Bronchial epithelial cell (primary cell): ENCODE measurements at places on chromosomes 2 and 18.

DNA sequence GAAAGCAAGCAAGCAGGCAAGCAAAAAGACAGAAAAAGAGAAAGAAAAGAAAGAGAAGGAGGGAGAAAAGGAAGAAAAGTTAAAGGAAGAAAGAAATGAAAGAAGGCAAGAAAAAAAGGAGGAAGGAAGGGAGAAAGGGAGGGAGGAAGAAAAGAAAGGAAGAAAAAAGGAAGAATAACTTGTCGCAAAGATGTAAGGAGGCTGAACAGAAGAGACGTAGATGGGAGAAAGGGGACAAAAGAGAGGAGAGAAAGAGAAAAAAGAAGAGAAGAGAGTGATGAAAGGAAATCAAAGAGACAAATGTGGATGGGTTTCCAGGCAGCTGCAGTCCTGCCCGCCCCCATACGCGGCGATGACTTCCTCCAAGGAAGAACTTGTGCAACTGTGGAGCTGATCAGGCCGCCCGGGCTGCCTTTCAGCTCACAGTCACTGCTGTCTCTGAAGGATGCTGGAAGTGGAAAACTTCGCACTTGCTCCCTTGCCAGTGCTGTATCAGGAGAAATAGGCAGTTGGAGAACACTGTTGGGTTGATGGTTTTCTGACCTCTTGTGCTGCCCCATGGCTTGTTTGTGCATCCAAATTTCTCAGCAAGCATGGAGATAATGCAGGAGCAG lies 52.9 kb downstream of the TRIB2 start:
- no peak for DNase-seq

DNA sequence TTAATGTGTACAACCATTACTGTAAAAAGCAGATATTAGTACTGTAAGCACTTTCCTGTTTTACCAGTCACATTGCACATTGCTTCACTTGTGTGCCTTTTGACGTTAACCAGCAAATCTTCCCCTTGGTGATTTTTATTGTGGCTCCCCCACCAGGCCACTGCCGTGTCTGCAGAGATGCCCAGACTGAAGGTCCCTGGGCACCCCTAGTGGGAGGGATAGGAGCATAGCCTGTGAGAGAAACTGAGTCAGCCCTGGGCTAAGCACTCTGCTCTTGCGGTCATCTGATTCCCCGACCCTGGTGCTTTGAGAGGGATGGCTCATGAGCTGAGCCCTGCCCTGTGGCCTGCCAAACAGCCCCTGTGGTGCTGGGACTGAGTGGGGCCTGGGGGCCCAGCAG lies 73.4 kb downstream of the INPP4A start:
- DNase-seq, result peak; percentile 38

- DNase-seq, result peak; percentile 23
These were observed 291.5 kb upstream of the FANCL start for GRCh38 chr2:58532641-58533040.

DNA sequence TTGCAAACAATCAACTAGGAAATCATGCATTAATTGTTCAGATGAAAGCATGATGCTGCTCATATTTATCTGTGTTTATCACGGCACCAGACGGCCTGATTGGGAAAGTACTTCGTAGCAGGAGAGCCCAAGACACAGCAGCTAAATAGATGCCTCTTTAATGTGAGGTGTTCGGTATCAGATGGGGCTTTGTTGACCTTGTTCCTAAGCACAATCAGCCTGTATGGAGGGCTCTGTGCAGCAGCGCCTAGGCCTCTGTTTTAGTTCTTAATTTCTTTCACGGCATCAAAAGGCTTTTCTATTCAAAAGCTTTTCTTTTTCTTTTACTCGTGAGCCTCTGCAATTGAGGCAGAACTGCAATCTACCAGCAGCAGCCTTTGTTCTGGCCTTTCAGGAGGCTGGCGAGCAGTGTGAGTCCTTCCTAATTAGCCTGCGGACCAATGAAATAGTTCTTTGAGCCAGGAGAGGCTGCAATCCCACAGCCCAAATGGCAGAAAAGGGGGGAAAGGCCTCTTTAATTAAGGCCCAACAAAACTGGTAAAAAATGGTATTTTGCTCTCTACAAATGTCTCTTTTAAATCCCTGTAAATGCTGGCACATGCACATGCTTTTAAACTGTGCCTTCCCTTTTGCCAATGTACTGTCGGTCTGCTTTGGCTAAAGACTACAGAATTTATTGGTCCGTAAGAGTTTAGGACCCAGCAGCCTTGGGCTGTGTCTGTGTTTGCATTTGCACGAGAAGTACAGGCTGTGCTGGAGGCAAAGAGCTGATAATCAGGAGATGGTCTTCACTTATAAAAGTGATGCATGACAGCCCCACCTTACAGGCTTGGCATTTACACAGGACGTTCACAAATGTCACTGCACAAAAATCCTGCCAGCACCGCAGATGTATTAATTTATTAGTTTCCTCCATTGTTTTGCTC lies 159.6 kb downstream of the RND3 start:
- DNase-seq, result no peak

GRCh38 chr2:233611284-233611683 lies 6.1 kb upstream of the UGT1A8 start:
- no peak for DNase-seq

DNA sequence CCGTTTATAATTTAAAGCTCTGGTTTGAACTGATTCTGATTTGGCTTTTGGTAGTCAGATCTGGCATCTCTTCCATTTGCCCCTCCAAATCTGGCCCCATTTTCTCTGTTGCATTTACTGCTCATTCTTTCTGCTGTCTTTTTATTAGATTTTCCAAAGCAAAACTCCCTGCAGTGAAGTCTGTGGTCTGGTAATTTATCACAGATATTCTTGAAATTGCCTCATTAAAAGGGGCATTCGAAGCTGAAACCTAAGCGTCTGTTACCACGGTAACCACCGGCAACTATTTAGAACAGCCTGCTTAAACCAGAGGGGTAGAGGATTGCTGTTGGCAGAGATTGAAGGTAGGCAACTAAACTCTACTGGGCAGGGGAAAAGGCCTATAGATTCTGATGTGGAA lies 111.5 kb upstream of the UPP2 start:
- no peak for DNase-seq

DNA sequence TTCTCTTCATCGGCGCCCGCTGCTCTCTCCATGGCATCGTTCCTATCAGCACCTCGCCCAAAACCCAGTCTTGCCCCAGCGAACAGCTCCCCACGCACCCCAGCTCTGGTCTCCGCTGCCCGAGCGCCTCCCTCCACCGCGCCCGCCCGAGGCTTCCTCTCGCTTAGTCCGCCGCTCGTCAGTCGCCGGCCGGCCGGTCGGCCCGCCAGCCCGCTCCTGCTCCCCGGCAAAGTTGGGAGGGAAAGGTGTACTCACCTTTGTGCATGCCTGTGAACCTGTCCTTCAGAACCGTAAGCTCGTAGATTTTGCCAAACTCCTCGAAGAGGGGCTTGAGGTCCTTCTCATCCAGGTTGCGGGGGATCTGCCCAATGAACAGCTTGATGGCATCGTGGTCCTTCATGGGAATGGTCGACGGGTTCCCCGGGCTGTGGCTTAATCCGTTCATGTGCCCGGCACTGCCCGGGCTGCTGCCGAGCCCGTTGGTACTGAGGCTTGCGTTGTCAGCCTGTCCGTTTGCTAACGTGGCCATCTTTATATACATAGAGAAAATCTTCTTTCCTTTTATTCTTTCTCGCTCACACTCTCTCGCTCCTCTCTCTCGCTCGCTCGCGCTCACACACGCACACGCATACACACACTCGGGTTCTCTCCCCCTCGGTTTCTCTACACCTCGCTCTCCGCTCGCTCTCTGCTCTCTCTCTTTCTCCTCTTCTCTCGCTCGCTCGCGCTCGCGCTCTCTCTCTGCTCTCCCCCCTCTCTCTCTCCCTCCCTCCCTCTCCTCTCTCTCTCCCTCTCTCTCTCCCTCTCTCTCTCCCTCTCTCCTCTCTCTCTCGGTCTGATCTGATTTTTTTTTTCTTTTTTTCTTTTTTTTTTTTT lies at the start of gene CELF4:
TSS of gene CELF4 (minus strand) at position 698 of the 876 bp plus-strand sequence.
- DNase-seq, result peak; percentile 19

DNA sequence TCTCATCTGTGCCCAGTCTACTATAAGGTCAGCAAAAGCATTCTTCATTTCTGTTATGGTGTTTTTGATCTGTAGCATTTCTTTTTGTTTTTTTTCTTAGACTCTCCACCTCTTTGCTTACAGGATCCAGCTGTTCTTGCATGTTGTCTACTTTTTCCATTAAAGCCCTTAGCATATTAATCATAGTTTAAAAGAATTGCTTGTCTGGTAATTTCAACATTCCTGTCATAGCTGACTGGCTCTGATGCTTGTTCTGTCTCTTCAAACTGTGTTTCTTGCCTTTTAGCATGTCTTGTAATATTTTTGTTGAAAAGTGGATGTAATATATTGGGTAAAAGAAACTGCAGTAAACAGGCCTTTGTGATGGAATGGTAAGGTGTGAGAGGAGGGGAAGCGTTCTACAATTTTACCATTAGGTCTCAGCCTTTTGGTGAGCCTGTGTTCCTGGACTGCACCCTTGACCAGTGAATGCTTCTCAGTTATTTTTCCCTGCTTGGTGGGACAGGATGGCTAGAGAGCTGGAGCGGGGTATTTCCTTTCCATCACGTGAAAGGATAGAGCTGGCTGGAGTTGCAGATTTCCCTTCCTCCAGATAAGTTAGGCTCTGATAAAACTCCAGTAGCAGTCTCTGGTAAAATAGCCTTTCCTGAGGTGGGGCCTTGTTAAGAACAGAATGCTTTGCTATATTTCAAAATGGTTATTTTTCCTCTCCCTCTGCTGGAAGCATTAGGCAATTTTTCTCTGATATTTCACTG lies 65.4 kb downstream of the PLA2R1 start:
- peak; percentile 5 for DNase-seq

GRCh38 chr2:106573773-106574172 lies 86.6 kb downstream of the CD8B2 start:
- DNase-seq, result no peak

DNA sequence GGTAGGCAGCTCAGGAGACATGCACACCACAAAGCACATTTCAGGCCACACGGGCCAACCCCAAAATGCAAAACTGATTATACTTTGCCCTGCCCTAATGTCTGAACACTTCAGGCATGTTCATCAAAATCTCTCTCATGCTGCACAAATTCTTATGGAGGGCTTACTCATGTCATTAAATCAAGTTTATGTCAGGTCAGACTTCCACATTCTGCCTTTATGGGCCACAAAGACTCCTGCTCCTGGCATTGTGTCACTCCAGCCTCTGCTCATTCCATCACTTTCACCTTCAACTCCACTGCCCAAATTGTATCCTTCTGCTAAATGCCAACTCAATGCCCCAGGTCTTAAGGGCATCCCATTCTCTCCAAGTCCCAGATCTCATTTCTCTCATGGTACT lies 9.2 kb downstream of the UXS1 start:
- no peak for DNase-seq

DNA sequence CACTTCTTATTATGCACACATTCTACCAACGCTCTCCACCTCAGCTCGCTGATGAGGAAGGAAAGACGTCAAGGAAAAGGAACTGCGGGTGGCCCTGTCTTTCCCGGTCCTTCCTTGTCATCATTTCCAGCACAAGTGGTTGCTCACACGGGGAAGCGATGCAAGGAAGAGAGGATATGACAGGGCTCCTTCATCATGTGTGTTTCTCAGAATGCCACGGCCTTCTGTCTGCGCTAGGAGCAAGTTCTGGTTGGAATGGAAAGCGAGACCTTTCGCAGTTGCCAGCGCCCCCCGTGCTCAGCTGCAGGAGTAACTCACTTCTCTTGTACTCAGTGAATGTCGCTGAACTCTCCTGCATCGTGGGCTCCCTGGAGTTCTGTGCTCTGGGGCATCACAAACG lies 191.8 kb upstream of the GLI2 start:
- DNase-seq, result no peak

GRCh38 chr18:60663060-60663989 lies 290.8 kb upstream of the MC4R start:
- DNase-seq, result no peak

- no peak for DNase-seq
These were observed 349.2 kb downstream of the XIRP2 start for GRCh38 chr2:167237478-167237877.

GRCh38 chr2:144362401-144362800 lies 157.5 kb downstream of the ZEB2 start:
- no peak for DNase-seq

DNA sequence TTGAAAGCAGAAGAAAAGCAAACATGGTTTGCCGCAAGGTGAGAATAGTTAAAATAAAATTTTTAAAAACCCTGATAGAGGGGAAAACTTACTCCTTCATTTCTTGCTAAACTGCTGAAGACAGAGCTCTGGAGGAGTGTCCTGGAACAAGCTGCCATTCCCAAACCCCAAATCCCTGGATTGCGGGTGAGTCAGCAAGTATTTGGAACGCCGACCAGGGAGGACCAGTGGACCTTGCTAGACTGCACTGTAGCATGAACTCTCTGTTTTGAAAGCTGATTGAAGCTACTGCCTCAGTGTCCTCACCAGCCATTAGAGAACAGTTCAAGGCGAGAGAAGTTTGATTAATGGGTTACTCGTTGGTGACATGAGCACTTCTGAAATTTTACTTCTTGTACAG lies 99.4 kb upstream of the RASGRP3 start:
- DNase-seq, result no peak

DNA sequence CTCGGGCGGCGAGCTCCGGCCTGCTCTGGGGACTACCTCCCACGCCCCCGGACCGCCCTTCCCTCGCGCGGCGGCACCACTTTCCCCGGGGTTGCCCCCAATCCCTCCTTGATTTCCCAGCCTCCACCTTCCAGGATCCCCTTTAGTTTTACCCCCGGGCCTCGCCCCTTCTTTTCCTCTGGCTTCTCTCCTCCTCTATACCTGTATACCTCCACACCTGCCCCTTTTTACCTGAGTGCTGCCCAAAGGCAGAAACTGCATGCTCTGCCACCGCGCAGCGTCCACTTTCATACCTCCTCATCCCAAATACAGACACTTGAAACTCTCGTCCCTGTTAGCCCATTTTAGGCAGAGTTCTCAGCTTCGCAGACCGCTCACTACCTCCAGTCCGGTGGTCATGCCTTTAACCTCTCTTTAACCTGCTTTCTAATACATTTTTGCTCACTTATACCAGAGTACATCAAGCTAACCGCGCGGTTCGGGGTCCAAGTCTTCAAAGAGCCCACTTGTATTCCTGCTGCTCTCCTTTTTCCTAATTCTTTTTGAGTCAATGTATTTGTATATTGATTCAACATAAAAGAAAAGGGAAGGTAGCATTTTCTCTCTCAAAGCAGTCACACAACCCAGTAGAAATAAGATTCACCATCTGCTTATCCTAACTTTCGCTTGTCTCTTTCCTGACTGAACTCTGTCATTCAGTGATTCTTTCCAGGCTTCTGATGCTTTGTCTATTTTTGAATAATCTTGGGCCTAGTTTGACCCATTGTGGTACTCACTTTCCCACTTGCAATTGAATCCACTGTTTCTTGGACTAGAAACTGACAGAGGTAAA lies 901 bp downstream of the SPOPL start:
- DNase-seq, result peak; percentile 34
